ENCODE measurements at places on chromosomes 3 and 15. TPM values are rescaled to one million over a fixed set of nuclear protein-coding genes. Genes with fewer than 3 reads are reported as not detected.

GRCh38 chr15:85049805-85050204 is 68.1 kb downstream of the PDE8A start:
- no peak for DNase-seq

The RAP2B gene
- total RNA-seq = 21.0 TPM

The SLC9C1 gene
- not detected for total RNA-seq

DNA sequence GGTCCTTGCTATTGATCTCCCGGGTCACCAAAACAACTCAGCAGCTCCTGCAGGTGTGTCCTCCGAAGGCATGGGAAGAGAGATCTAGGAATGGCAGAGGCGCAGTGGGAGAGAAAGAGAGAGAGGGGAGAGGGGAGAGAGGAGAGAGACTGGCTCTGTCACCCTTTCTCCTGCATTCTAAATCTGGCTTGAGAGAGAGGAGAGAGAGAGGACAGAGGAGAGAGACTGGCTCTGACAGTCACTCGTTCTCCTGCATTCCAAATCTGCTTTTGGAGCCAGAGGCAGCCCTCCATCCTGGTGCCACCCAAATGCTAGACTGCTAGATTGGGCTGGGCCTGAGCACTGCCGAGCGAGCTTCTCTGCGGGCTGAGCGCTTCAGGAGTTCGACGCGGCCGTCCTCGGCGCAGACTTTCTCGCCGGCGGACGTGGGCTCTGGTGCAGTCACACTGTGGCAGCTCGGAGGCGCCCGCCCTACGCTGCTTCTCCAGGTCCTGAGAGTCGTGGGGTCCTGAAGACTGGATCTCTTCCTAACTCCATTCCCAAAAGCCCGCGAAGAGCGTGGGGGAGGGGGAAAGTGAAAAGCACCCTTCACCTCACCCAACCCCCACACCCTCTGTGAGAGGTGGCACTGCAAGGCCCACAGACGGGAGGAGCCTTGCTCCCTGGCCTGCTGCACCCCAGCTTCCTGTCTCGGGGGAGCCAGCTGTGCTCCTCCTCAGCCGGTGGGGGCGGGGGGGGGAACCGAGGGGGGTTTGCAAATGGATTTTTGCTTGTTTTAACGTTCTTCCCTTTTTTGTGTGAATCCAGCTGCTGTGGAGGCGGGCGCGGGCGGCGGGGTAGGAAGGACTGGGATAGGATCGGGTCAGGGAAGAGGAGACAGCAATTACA is 222.3 kb downstream of the MEIS2 start:
- no peak for DNase-seq

- no peak for DNase-seq
Observed at GRCh38 chr15:101307048-101307896, 12.2 kb upstream of the SNRPA1 start.

- DNase-seq = no peak
Observed at GRCh38 chr15:79028411-79028964, 62.1 kb downstream of the RASGRF1 start.

DNA sequence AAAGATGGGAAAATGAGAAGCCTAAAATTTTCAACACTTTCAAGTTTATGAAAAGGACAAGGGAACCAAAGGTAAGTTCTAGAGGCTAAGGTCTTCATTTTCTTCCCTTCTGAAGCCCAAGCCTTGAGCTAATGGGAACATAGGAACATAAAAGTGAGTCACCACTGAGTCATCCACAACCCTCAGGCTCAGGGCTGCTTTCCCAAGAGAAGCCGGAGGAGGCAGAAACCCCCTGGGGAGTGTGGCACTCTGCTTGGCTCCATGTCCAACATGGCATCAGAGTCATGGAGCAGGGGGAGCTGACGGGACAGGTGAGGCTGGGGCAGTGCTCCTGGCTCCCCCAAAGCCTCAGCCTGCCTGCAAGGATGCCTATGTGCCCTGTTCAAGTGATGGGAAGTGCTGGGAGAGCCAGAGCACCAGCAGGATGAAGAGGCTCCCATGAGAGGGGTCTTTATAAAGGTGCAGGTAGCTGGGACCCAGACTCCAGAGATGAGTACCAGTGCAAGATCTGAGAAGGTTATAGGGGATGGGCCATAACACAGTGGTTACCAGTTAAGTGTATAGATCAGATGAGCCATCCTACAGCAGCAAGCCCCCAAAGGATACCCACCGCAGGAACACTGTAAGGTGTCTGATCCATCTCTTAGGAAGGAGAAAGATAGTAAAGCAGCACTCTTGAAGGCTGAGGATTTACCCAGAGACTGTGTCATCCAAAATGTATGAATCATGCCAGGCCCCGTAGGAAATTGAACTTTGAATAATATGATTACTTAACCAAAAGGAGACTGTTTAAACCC is 31.8 kb upstream of the RYR3 start:
- DNase-seq = no peak

DNA sequence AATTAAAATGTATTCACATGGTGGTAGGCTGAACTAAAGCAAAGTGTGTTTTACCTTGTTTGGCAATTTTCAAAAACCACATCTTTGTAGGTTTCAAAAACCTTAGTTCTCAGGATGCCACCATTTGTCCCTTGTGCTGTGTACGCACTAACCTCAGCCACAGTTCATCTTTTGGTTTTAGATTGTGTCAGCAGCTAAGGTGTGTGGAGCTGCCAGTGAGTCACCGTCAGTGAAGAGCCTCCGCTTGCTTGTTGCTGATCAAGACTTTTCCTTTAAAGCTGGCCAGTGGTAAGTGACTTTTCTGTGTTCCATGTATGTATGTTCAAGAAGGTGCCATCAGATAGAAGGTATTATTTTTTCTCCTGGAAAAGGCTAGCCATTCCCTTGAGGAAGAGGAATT is 21.1 kb downstream of the OXNAD1 start:
- no peak for DNase-seq

GRCh38 chr15:89495638-89496145 is 691 bp downstream of the RHCG start:
- no peak for DNase-seq

GRCh38 chr3:159850481-159850880 is 138.2 kb upstream of the IL12A start:
- DNase-seq = no peak

GRCh38 chr3:172190980-172191379 is 151.6 kb downstream of the FNDC3B start:
- DNase-seq = no peak
